ENCODE measurements at places on chromosomes 2 and 18. TPM values are rescaled to one million over a fixed set of nuclear protein-coding genes. Genes with fewer than 3 reads are reported as not detected.
A peak's percentile ranks its signal among the peaks of the same experiment; 100 is the strongest.

- no peak for DNase-seq
- H3K4me1 ChIP-seq, result no peaks in the 10 kb centered on the region
- no peak overlapping the region for H3K27ac ChIP-seq
- no peaks in the 10 kb centered on the region for H3K36me3 ChIP-seq
- peaks cover 1% of the 10 kb centered on the region for H3K27me3 ChIP-seq
Measured at GRCh38 chr2:3857576-3857975, 154.2 kb downstream of the DCDC2C start.

GRCh38 chr2:53755121-53755520 lies 12.5 kb upstream of the CHAC2 start:
- DNase-seq, result no peak
- H3K27me3 ChIP-seq, result no peaks in the 10 kb centered on the region
- no peak overlapping the region for H3K27ac ChIP-seq
- no peak overlapping the region for H3K4me3 ChIP-seq
- peaks cover 24% of the 10 kb centered on the region for H3K4me1 ChIP-seq

GRCh38 chr2:211477537-211478275 lies 921.3 kb downstream of the CPS1 start:
- H3K4me1 ChIP-seq, result no peaks in the 10 kb centered on the region
- H3K36me3 ChIP-seq, result no peaks in the 10 kb centered on the region
- no peak overlapping the region for H3K4me3 ChIP-seq
- no peaks in the 10 kb centered on the region for H3K27me3 ChIP-seq

TSHZ1 gene
- 13.9 TPM for total RNA-seq

DNA sequence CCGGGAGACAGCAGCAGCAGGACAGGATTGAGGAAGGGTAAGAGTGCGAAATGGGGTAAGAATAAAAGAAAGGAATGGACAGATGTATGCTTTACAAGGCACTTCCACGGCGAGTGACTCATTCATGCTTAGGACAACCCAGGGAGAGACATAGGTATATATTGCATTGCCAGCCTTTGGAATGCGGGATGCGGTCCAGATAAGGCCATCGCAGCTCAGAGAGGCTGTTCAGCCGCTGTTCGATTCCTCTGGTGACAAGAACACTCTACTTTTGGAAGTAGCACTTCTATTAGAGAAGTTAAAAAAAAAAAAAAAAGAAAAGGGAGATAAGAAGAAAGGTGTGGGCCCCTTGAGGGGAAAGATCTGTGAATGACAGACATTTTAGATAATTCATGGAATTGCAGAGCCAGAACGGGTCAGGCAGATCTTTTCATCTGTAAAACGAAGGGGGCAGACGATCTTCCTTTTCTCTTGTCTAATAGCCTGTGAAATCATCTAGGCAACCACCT lies 819 bp upstream of the NCOA1 start:
- H3K27ac ChIP-seq, result peak overlapping the region; percentile 91
- no peaks in the 10 kb centered on the region for H3K27me3 ChIP-seq
- H3K4me3 ChIP-seq, result peak overlapping the region; percentile 83
- peaks cover 46% of the 10 kb centered on the region for H3K4me1 ChIP-seq
- DNase-seq, result peak; percentile 25

SCYGR8 gene
- total RNA-seq, result not detected

GRCh38 chr2:133362061-133362476 lies 206.2 kb downstream of the NCKAP5 start:
- H3K4me3 ChIP-seq, result no peak overlapping the region
- no peak overlapping the region for H3K27ac ChIP-seq
- no peaks in the 10 kb centered on the region for H3K4me1 ChIP-seq
- H3K27me3 ChIP-seq, result peaks cover 1% of the 10 kb centered on the region
- no peak for DNase-seq

DNA sequence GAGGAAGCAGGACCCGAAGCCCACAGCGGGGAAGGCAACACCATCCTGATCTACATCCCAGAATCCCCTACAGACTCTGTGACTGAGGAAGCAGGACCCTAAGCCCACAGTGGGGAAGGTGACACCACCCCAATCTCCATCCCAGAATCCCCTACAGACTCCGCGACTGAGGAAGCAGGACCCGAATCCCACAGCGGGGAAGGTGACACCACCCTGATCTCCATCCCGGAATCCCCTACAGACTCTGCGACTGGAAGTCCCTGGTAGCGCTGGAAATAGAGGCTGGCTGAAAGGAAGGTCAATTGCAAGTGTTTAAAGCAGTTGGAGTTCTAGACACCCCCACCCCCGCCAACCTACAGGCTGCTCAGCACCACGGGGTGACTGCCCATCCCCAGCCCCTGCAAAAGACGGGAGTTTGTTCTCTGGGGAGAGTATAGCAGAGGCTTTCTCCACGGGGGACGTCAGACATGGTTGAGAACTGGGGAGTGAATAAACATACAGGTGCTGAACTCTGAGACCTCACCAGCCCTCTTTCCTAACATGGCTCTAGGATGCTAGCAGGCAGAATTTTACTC lies 21.0 kb downstream of the CIB4 start:
- no peaks in the 10 kb centered on the region for H3K4me1 ChIP-seq
- H3K4me3 ChIP-seq, result no peak overlapping the region
- no peaks in the 10 kb centered on the region for H3K36me3 ChIP-seq
- no peak for DNase-seq
- H3K27me3 ChIP-seq, result peaks cover 19% of the 10 kb centered on the region

DNA sequence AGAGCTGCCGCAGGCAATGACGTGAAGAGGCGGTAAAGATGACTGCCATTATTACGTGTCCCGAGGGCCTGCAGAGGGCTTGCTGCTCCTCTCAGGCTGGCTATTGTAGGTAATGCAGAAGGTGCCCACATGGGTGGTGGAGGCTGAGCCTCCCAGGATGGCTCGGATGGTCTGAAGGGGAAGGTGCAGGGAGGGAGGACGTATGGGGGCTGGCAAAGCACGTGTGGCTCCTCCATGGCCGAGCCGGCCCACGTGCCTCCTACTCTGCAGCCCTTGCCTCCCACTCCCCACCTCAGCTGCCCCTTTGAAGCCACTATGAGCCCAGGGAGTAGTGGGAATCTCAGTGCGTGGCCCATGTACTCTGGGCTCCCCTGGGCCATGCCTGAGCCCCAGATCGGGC lies 48.9 kb downstream of the EDAR start:
- H3K36me3 ChIP-seq, result no peaks in the 10 kb centered on the region
- H3K27me3 ChIP-seq, result no peaks in the 10 kb centered on the region
- DNase-seq, result no peak
- H3K4me1 ChIP-seq, result peaks cover 20% of the 10 kb centered on the region

RNF181 gene
- 120 TPM for total RNA-seq

DNA sequence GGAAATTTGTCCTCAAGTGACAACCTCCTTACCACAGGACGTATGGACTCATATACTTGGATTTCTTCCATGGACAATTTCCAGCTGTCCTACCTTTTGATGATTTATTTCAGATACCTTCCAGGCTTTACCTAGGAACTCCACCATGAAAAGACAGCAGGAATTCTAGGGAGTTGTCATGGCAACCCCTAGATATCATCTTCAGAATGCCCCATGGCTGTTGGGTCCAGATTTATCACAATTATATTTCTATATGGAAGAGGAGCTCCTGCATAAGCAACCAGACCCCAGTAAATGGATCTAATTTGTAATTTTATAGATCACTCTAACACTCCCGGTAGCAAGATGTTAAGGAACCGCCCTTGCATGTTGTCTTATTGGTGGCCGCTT lies 102.3 kb upstream of the ZNF521 start:
- no peaks in the 10 kb centered on the region for H3K36me3 ChIP-seq
- H3K4me3 ChIP-seq, result no peak overlapping the region
- no peak overlapping the region for H3K27ac ChIP-seq
- H3K4me1 ChIP-seq, result no peaks in the 10 kb centered on the region
- DNase-seq, result no peak

RND3 gene
- not detected for total RNA-seq

CHRNA1 gene
- not detected for total RNA-seq

DNA sequence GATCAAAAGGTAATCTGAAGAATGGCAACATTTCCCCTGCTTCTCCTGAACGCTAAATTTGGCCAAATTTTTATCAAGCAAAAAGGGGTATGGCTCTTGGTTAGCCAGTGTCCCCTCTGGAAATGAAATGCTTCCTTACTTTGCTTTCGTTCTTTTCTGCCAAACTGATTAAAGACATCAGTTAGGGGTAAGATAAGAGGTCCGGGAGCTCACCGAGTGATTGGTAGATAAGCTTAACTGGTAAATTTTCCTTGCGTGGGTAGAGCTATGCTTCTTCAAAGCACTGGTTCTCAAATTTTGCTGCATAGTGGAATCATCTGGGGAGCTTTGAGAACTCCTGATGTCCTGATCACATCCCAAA lies 62.7 kb upstream of the MAPRE2 start:
- peaks cover 21% of the 10 kb centered on the region for H3K27me3 ChIP-seq
- no peaks in the 10 kb centered on the region for H3K36me3 ChIP-seq
- peak overlapping the region; percentile 72 for H3K4me3 ChIP-seq

CARF gene
- total RNA-seq, result 6.6 TPM

DNA sequence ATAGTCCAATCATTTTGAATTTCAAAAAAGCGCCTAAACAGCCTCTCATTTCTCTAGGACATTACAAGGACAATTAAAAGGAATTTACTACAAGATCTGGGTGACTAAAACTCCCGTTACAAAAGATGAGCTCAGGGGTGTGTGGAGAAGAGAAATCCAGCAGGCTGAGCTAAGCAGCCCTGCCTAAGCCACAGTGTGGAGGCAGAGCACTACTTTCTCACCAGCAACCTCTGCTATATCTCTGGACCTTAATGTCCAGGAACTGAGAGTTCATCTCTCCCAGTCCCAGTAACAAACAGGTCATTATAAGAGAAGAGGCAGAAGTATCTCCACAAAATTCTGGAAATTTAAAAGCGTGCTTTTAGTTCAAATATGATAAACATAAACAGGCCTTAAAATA lies 18.9 kb upstream of the ANKRD62 start:
- H3K27ac ChIP-seq, result no peak overlapping the region
- H3K4me3 ChIP-seq, result no peak overlapping the region
- peaks cover 15% of the 10 kb centered on the region for H3K27me3 ChIP-seq

CPS1 gene
- total RNA-seq, result 1.7 TPM

DNA sequence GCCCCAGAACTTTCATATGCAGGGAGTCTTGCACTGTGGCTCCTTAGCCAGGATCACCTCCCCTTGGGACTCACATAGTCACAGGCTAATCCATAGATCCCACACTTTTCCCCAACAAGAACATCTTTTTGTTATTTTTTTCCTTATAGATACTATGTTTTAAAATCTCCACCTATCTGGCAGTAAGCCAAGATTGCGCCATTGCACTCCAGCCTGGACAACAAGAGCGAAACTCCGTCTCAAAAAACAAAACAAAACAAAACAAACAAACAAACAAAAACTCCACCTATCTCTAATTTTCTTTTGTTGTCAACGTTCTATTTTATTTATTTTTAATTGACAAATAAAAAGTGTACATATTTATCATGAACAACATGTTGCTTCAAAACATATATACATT lies 141.7 kb downstream of the PDE11A start:
- no peak for DNase-seq
- H3K27me3 ChIP-seq, result peaks cover 7% of the 10 kb centered on the region
- no peak overlapping the region for H3K27ac ChIP-seq
- H3K4me3 ChIP-seq, result no peak overlapping the region

- H3K36me3 ChIP-seq, result peaks cover 2% of the 10 kb centered on the region
- DNase-seq, result no peak
- H3K27ac ChIP-seq, result no peak overlapping the region
- H3K4me3 ChIP-seq, result no peak overlapping the region
Measured at GRCh38 chr2:181363164-181363563, 94.0 kb upstream of the ITGA4 start.

DNA sequence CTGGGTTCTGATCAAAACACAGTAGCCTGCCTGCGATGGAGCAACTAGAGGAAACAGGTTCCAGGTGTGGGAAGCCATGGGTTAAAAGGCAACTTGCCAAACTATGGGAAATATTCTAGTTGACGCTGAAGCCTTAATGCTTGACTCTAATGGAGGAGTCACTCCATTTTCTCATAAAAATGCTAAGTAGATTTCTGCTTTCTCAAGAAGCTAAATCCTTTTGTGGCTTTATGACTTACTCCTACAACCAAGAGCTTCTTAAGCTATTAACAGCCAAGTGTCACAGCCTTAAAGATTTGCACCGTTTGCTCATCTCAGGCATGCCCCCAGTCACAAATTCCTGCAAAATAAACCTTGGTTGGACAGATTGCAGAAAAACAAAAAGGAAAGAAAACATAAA lies 25.2 kb downstream of the ANKRD44 start:
- no peak for DNase-seq
- no peaks in the 10 kb centered on the region for H3K27me3 ChIP-seq

DNA sequence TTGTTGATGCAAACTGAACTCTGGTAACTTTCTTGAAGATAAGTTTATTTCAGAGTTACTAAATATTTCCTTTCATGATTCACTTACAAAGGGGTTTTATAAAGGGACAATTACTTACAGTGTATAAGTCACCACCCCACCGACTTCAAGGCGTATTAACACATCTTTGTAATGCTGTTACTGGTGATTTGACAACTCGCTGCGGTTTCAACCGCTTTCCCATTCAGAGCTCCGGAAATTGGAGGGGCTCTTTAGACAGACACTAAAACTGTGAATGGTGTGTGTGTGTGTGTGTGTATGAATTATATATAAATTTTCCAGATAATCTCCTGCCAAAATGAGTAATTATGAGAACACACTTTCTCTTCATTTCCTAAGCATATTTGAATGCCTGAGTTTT lies 4.9 kb downstream of the TM4SF20 start:
- no peak overlapping the region for H3K4me3 ChIP-seq
- H3K36me3 ChIP-seq, result no peaks in the 10 kb centered on the region
- peaks cover 8% of the 10 kb centered on the region for H3K4me1 ChIP-seq
- DNase-seq, result peak; percentile 76
- H3K27ac ChIP-seq, result no peak overlapping the region

ABHD1 gene
- total RNA-seq, result 0.76 TPM

- H3K27me3 ChIP-seq, result no peaks in the 10 kb centered on the region
- H3K27ac ChIP-seq, result no peak overlapping the region
- no peak overlapping the region for H3K4me3 ChIP-seq
- DNase-seq, result no peak
Measured at GRCh38 chr2:3290655-3291054, 87.0 kb downstream of the EIPR1 start.

GCG gene
- total RNA-seq, result not detected

FAM124B gene
- total RNA-seq, result 0.39 TPM

GRCh38 chr2:33785201-33786106 lies 186.4 kb upstream of the FAM98A start:
- no peak overlapping the region for H3K4me3 ChIP-seq
- no peaks in the 10 kb centered on the region for H3K36me3 ChIP-seq
- no peaks in the 10 kb centered on the region for H3K27me3 ChIP-seq
- H3K27ac ChIP-seq, result no peak overlapping the region
- no peak for DNase-seq

PLEKHA3 gene
- total RNA-seq, result 27.5 TPM

DNA sequence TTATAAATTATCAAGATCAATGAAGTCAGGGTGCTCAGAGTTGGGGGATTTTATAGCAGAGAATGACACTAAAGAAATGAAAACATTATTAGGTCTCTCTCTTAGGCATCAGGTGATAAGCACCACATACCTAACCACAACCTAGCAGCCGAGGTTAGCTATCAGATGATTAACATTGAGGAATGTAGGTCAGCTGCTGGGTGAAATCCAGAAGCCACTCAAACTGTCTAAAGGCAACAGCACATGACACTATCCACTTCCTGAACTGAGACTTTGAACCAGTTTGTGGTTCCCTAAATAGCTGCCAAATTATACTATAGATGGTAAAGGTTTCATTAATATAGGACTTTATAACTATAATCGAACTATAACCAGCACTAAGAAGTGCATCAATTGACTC lies 4.7 kb downstream of the EPG5 start:
- peaks cover 10% of the 10 kb centered on the region for H3K36me3 ChIP-seq
- DNase-seq, result peak; percentile 59
- H3K4me3 ChIP-seq, result no peak overlapping the region
- H3K27ac ChIP-seq, result peak overlapping the region; percentile 79
- no peaks in the 10 kb centered on the region for H3K27me3 ChIP-seq
